Hepatic stellate cell (primary cell): ENCODE measurements at places on chromosomes 12 and 14.

DNA sequence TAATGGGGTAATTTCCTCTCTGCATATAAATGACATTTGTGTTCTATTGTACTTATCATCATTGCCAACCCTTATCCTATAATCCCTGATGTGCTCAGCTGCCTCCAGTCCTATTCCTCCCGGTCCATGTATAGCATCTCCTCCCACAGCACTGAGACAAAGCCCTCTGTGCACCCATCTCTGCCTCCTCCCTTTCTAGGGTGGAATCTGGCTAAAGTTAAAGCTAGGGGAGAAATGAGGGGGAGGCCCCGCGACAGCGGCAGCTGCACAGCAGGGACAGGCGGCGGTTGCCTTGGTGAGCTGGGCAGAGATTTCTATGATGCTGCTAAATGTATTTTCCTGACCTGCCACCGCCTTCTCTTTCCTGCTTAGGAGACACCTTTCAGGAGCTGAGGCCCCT lies 12.8 kb upstream of the ZDHHC22 start:
- DNase-seq = no peak

DNA sequence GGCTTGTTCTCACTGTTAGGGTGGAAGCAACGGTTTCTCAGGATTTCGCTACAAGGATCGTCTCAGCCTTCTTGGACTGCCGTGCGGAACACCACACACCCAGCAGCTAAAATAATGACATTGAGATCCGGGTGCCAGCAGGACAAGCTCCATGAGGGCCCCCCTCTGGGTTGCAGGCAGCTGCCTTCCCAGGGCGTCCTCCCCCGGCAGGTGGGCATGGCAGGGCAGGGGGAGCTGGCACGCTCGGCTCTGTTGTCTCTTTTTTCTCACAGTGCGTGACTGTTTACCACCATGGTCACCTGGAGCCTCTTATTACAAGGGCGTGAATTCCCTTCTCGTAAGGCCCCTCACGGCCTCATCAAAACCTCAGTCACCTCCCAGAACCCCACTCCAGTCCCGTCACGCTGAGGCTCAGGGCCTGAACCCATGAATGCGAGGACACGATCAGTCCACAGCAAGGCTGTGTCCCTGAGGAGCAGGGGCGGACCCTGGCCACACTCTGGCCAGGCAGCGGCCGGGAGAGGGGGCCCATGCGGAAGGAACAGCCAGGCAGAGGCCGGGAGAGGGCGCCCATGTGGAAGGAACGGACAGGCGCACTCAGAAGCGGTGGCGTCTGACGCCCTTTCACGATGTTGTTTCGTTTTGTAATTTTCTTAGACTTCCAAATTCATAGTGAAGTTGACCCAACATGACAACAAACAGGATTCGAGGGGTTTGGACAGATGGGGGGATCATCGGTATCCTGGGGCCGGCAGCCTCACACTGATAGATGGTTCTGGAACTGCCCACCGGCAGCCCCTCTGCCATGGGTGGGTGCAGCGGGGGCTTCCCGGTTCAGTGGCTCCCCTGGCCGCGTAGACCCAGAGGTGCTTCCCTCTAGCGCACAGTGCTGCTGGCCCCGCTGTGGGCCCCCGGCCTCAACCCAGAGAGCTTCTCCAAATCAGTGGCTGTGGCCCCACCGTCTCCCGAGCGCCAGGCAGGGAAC lies 10.0 kb downstream of the LRCOL1 start:
- DNase-seq = peak; percentile 85

- no peak for DNase-seq
Measured at GRCh38 chr14:35938770-35939169, 112.6 kb downstream of the BRMS1L start.

DNA sequence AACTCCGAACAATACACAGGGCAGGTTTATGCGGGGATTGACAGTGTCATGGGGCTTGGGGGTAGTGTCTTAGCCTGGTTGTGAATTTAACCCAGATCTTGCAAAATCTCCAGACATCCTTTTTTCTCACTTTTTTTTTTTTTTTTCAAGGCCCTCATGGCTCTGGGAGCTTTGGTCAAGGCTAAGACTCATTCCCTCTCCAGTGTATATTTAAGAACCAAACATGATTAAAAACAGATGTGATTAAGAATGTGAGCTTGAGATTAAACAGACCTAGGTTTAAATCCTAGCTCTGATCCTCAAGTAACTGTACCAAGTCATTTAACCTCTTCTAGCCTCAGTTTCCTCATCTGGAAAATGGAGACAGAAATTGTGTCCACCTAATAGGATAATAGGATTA lies 151.7 kb upstream of the FUT8 start:
- no peak for DNase-seq

DNA sequence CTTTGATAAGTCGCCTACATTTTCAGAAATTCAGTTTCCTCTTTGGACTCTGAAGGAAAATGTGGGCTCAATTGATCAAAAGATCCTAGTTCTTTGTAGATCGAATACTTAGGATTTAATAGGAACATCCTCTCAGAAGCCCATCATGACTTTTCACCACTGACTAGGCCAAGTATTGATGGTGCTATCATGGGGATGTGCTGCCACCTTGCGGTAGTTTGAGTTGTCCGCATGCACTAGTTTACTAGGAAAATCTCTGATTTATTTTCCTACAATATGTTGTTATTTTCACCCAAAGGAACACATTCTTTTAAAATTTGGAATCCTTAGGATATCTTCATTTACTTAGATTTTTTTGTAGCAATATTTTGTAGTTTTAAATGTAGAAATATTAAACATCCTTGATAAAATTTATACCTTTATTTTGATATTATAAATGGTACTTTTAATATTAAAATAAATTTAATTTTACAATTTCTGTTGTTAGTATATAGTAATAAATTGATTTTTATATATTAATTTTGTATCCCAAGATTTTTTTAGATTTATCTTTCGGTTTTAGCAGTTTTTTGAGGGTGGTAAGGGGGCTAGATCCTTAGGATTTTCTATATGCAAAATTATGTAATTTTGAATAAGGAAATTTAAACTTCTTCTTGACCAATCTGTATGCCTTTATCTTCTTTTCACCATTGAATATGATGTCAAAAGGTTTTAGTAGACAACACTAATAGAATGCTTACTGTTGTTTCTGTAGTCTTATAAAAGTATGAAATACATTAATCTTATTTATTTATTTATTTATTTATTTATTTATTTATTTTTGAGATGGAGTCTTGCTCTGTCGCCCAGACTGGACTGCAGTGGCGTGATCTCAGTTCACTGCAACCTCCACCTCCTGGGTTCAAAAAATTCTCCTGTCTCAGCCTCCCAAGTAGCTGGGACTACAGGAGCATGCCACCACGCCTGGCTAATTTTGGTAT lies 52.9 kb upstream of the OR9K2 start:
- peak; percentile 40 for DNase-seq

GRCh38 chr14:50924843-50925242 lies 19.4 kb downstream of the PYGL start:
- DNase-seq = no peak

- no peak for DNase-seq
Measured at GRCh38 chr12:121750507-121750955, 38.0 kb downstream of the TMEM120B start.

DNA sequence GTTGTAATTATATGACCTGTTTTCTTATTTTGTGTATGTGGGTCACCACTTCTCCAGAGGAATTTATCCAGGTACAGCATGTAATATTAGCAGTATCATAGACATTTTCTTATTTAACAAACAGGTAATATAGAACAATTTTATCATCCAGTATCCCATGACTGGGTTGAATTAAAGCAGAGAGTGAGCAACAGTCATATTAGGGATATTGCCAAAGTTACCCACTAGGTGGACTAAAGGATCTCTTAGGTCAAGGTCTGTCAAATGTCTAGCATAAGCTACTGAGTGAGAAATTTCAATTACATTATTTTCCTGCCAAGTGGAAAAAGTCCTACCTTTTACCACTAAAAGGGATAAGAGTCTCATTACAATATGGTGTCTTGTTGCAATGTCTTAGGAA lies 62.1 kb upstream of the TRIM9 start:
- DNase-seq = no peak

GRCh38 chr14:32601906-32602305 lies 272.8 kb downstream of the AKAP6 start:
- DNase-seq = no peak

DNA sequence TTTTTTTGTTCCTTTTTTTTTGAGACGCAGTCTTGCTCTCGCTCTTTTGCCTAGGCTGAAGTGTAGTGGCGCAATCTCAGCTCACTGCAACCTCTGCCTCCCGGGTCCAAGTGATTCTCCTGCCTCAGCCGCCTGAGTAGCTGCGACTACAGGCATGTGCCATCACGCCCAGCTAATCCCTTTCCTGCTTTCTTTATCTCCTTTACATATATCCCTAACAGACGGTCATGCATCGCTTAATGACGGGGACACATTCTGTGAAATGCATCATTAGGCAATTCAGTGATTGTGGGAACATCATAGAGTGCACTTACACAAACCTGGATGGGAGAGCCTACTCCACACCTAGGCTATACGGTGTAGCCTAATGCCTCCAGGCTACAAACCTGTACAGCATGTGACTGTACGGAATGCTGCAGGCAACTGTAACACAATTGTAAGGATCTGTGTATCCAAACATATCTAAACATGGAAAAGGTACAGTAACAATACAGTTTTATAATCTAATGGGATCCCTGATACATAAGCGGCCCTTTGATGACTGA lies 32.8 kb downstream of the NOS1 start:
- DNase-seq = no peak

DNA sequence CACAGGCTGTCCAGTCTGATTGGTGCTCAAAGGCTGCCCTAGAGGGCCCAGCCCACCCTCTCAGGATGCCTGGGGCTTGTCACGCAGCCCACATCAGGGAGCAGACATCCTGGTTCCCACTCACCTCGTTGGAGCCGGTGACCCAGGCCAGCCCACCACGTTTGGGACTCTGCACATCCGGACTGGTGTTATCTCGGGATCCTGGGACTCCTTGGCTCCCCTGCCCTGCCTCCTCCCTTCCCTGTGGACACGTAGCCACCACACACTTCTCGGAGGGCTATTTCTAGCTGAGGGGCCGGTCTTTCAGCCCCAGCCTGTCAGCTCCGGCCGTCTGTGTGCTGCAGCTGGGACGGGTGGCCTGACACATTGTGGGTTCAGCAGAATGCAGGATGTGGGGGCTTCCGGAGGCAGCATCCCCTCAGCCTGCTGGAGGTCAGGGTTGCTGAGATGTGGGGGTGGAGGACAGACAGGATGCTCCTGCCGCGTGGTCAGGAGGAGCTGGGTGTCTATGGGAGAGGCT lies 12.8 kb upstream of the FGF23 start:
- DNase-seq = no peak

DNA sequence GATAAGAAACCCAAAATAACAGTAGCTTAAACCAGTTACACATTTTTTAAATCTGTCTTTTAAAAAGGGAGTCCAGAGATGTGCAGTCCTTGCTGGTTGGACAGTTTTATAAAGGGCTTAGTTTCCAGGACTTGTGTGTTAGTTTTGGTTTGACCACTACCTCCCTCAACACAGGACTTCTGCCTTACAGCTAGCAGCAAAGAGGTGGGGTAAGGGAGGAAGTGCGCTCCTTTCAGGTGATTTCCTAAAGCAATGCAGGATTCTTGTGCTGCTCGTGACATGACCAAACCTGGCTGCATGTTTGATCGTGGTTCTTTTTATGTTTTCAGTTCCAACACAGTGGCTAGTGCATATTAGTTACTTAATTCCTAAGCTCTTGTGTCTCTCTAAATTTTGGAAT lies 266.2 kb downstream of the TMTC2 start:
- DNase-seq = no peak

DNA sequence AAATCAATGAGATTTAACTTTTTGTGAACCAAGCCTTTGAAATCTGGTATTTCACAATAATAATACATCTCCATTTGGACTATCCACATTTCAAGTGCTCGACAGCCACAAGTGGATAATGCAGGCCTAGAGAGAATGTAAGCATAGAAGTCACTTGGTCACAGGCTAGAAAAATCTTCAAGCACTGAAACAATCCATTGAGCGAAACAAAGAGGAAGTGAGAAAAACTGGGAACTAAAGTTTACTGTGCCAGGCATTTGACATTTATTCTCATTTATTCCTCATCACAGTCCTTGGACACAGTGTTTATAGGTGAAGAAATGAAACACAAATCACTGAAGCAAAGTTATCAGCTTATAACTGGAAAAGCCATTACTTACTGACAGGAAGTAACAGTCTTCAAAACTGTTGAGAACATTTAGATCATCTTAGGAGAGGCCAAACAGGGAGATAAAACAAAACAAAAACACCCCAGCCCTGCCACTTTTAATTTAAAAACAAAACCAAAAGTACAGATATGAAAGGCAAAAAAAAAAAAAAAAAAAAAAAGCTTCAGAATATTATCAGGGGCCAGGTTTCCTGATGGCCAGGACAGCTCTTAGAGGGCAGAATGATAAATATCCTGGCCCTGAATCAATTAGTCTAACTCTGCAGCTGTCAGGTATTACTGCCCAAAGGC lies 29.2 kb downstream of the GNS start:
- DNase-seq = no peak

DNA sequence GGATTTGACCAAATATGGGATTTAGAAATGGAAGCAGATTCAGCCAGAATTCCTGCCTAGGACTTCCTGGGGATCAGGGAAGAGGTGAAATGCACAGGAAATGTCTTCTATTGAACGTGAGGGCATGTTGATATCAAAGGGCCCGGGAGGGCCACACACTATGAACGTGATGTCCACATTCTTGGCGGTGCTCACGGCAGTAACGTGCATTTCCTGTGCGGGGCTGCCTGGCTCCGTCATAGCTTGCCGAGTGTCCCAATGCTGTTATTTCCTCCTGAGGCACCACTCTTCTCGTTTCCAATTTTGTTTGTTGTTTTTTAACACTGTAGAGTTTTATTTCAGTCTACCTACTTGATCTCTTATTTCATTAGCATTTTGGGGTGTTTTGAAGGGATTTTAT lies 67.3 kb downstream of the ZNF664 start:
- no peak for DNase-seq

DNA sequence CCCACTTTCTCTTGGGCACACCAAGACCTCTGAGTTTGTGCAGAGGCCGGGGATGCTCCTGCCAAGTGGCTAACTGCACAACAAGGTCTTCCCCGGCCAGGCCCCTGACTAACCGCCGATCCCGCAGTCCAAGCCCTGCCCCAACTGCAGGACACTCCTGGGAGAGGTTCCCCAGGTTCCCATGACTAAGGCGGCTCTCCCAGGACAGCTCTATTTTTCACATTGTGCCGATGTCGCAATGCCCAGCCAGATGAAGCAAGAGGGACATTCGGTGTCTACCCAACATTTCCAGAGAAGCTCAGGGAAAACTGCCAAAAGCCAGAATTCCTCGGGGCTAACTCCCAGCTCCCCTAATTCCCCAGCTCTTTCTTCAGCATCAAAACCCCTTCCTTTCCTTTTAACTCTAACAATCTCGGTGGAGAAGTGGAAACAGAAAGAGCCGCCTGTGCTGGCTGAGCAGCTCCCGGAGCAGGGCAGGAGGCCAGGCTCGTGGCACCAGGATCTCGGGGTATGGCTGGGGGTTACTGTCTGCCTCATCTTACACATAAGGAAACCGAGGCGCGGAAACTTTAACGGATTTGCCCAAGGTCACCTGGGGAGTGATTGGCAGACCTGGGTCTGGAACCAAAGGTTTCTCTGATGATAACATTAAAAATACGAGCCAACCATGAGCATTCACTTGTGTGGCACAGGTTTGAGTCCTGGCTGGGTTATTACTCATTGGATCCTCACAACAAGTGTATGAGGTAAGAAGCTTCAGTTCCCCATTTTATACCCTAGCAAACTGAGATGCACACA lies 318.2 kb downstream of the BCL11B start:
- DNase-seq = no peak
